ENCODE measurements at places on chromosomes 2 and 18. TPM values are rescaled to one million over a fixed set of nuclear protein-coding genes. Genes with fewer than 3 reads are reported as not detected.

The MERTK gene
- total RNA-seq = 24.7 TPM

DNA sequence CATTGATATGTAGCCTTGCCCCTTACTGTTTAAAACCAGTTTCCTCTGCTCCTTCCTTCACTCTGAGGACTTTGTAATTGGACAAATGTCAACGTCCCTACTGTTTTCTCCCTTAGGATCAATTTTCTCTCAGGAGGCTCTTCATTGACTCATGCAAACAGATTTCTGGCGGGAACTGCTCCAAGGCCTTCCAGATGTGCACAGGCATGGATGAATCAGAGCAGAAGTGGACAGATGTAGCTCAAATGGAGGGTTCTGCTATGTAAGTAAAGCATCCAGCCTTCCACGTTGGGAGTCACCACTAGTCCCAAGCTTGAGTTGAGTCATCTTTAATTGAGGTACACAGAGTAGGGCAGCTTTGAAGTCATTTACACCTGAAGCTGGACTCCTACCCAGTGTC lies 34.1 kb upstream of the ZDBF2 start:
- no peak overlapping the region for H3K27ac ChIP-seq
- no peak for DNase-seq
- H3K27me3 ChIP-seq = no peaks in the 10 kb centered on the region
- no peaks in the 10 kb centered on the region for H3K36me3 ChIP-seq
- H3K4me3 ChIP-seq = no peak overlapping the region
- no peaks in the 10 kb centered on the region for H3K4me1 ChIP-seq

The OTOS gene
- not detected for total RNA-seq

- H3K36me3 ChIP-seq = no peaks in the 10 kb centered on the region
- no peak overlapping the region for H3K4me3 ChIP-seq
- peaks cover 14% of the 10 kb centered on the region for H3K4me1 ChIP-seq
- no peaks in the 10 kb centered on the region for H3K27me3 ChIP-seq
- peak overlapping the region; percentile 69 for H3K27ac ChIP-seq
These were observed 1.0 kb upstream of the NFATC1 start for GRCh38 chr18:79394534-79395307.

DNA sequence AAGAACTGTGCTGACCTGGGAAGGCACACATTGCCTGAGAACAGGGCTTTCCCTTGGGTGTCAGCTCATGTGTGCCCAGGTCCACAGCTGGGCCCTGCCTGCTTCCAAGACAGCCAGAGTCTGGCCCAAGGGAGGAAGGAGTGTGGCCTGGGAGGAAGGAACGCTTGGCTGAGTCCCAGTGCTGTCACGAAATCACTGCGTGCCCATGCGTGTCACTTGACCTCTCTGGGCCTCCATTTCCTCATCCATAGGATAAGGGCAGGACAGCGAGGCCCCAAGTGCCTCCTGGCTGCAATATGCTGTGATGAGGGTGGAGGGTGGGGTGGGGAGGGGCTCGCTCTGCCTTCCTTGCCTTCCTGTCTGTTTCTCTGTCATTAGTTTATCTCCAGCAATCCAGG lies 642 bp upstream of the KCNK3 start:
- H3K4me3 ChIP-seq = no peak overlapping the region
- H3K27ac ChIP-seq = no peak overlapping the region
- peak; percentile 85 for DNase-seq
- peaks cover 5% of the 10 kb centered on the region for H3K27me3 ChIP-seq

DNA sequence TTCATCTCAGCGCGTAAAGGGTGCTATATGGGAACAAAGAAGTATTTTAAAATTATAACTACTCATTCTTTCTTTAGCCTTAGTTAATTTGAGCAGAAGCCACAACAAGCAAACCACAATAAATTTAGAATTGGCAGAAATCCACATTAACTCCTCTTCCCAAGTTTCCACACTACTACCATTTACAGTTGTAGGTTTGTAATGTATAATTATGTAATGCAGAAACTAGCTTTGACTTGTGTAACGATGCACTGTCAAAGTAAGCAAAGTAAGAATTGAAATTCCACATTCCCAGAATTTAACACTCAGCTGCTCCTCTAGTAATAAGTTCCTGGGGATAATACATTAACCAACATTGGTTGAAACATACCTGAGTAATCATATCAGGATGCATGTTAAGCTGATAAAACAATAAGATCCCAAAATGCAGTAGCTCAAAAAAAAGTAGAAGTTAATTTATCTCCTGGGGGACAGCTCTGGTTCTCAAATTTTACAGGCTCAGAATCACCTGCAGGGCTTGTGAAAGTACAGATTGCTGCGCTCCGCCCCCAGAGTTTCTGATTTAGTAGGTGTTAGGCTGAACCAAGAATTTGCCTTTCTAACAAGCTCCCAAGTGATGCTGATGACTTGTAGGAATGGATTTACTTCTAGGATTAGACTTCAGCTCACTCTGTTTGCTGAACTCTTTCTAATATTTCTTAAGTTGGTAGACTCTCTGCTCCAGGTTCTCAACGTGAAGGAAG lies 9.9 kb downstream of the GRP start:
- no peaks in the 10 kb centered on the region for H3K4me1 ChIP-seq
- no peak for DNase-seq
- H3K4me3 ChIP-seq = no peak overlapping the region
- H3K27ac ChIP-seq = no peak overlapping the region
- no peaks in the 10 kb centered on the region for H3K36me3 ChIP-seq

The MFSD6 gene
- 57.3 TPM for total RNA-seq

DNA sequence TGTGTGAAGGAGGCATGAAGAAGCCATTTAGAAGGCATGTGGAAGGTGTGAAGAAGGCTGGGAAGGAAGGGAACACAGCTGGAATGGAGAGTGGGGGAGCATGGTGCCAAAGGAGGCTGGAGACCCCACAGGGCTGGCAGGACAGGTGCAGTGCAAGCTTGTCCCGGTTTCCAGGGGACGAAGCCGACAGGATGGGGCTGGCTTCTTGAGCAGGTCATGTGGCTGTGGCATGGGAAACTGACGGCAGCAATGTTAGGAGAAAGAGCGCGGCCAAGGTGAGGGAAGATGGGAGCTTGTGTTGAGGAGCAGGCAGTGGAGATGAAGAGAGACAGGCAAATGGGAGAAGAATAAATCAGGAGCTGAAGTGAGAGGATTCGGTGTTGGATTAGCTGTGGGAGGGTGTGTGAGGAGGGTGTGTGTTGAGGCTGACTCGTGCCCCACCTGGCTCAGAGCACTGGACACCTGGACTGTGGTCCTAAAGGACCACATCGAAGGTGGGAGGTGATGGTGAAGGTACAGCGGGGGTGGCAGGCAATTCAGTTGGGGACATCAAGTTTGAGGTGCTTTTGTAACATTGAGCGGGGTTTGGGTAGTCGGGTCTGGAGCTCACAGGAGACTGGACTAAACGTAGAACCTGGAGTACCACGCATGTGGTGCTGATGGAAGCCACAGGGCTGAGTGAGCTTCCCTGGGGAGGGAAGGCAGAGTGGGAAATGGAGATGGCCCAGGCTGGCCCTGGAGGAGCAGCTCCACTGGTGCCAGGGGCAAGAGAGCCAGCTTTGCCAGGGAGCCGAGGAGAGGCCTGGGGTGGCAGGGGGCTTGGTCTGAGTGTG lies 165.6 kb upstream of the HDAC4 start:
- peaks cover 18% of the 10 kb centered on the region for H3K27me3 ChIP-seq
- no peaks in the 10 kb centered on the region for H3K36me3 ChIP-seq
- DNase-seq = no peak
- H3K4me1 ChIP-seq = no peaks in the 10 kb centered on the region
- no peak overlapping the region for H3K4me3 ChIP-seq
- H3K27ac ChIP-seq = no peak overlapping the region

GRCh38 chr2:174004905-174005605 lies 39.9 kb upstream of the SP3 start:
- no peaks in the 10 kb centered on the region for H3K27me3 ChIP-seq
- peak overlapping the region; percentile 86 for H3K27ac ChIP-seq
- DNase-seq = no peak
- no peaks in the 10 kb centered on the region for H3K36me3 ChIP-seq
- no peak overlapping the region for H3K4me3 ChIP-seq
- peaks cover 20% of the 10 kb centered on the region for H3K4me1 ChIP-seq

- no peak overlapping the region for H3K27ac ChIP-seq
- DNase-seq = no peak
- H3K4me1 ChIP-seq = peaks cover 4% of the 10 kb centered on the region
These were observed 241.2 kb downstream of the CYP26B1 start for GRCh38 chr2:71906357-71906973.

The POTEI gene
- 4.0 TPM for total RNA-seq

The CDCA7 gene
- 17.7 TPM for total RNA-seq

- no peaks in the 10 kb centered on the region for H3K4me1 ChIP-seq
- H3K27me3 ChIP-seq = no peaks in the 10 kb centered on the region
- H3K36me3 ChIP-seq = no peaks in the 10 kb centered on the region
- DNase-seq = no peak
- H3K4me3 ChIP-seq = no peak overlapping the region
These were observed 299.5 kb downstream of the SRBD1 start for GRCh38 chr2:45311559-45311958.

The EMX1 gene
- total RNA-seq = not detected

DNA sequence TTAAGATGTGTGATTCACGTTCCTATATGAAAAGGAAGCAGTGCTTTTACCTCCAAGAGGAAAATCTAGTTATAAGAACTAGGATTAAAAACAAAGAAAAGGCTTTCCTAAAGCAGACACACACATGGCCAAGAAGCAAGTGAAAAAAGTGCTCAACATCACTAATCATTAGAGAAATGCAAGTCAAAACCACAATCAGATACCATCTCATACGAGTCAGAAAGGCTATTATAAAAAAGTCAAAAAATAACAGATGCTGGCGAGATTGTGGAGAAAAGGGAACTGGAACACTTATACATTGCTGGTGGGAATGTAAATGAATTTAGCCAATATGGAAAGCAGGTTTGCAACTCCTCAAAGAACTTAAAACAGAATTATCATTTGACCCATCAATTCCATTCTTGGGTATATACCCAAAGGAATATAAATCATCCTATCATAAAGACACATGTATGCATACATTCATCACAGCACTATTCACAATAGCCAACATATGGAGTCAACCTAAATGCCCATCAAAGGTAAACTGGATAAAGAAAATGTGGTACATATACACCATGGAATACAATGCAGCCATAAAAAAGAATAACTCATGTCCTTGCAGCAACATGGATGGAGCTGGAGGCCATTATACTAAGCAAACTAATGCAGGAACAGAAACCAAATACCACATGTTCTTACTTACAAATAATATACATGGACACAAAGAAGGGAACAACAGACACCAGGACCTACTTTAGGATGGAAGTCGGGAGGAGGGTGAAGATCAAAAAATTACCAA lies 285.3 kb downstream of the RAD51AP2 start:
- no peak overlapping the region for H3K27ac ChIP-seq
- DNase-seq = no peak
- no peak overlapping the region for H3K4me3 ChIP-seq
- no peaks in the 10 kb centered on the region for H3K4me1 ChIP-seq

DNA sequence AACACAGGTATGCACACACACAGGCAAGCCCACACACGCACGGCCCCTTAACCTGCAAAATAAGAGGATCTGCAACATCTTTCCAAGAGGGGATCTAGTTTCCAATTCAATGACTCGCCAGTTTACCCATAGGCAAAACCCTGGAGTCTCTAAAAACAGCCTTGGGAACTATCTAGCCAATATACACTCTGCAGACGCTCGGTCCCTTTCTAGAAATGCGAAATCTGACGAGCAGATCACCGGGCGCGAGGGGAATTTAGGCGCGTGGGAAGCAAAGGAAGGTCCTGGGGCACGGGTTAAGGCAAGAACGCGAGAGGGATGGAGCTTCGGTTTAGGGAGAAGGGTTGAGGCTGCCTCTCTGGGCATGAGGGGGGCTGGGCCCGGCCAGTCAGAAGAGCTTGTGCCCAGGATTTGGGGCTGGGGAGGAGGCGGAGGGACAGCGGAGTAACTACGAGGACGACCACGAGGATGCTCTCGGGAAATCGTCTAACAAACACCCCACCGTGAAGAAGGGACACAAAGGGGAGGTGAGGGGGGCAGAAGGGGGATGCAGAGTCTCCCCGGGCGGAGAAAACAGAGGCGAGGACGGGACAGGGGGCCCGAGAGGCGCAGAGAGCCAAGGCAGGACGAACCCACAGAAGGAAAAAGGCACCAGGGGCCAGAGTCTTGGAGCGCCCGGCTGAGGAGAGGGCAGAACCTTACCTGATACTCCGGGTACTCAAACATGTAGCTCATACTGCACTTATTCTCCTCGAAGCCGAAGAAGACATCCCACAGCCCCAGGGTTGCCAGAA lies 542 bp downstream of the PGAP1 start:
- peak overlapping the region; percentile 71 for H3K4me3 ChIP-seq
- peak; percentile 74 for DNase-seq
- H3K27me3 ChIP-seq = no peaks in the 10 kb centered on the region

The CFC1 gene
- 9.1 TPM for total RNA-seq

The RFTN2 gene
- total RNA-seq = 22.6 TPM

GRCh38 chr18:38752430-38752829 lies 1186.8 kb upstream of the CELF4 start:
- H3K36me3 ChIP-seq = no peaks in the 10 kb centered on the region
- no peak overlapping the region for H3K27ac ChIP-seq
- H3K4me1 ChIP-seq = peaks cover 3% of the 10 kb centered on the region
- DNase-seq = no peak
